ENCODE measurements at places on chromosomes 12 and 14. TPM values are rescaled to one million over a fixed set of nuclear protein-coding genes. Genes with fewer than 3 reads are reported as not detected.

The PLEKHD1 gene
- total RNA-seq = not detected

The IFNG gene
- total RNA-seq = not detected

The GPR137C gene
- not detected for total RNA-seq

The CMTM5 gene
- not detected for total RNA-seq

The KRT73 gene
- not detected for total RNA-seq

The ASCL1 gene
- total RNA-seq = not detected

The GLT8D2 gene
- total RNA-seq = 1.6 TPM

The PLEKHG7 gene
- not detected for total RNA-seq

The LRRC10 gene
- total RNA-seq = not detected

The ADAM21 gene
- total RNA-seq = 1.2 TPM

The GLIPR1L2 gene
- 0.56 TPM for total RNA-seq

Measured in airway epithelial cell (primary cell).